ENCODE measurements at places on chromosomes 11 and 22. TPM values are rescaled to one million over a fixed set of nuclear protein-coding genes. Genes with fewer than 3 reads are reported as not detected.

IGSF9B gene
- 3.4 TPM for total RNA-seq

KRTAP5-5 gene
- total RNA-seq, result not detected

GLYAT gene
- total RNA-seq, result not detected

GAB4 gene
- total RNA-seq, result not detected

CBLIF gene
- not detected for total RNA-seq

MAPK11 gene
- 19.7 TPM for total RNA-seq

CCDC188 gene
- total RNA-seq, result not detected

SLC22A25 gene
- not detected for total RNA-seq

EHD1 gene
- total RNA-seq, result 177 TPM

CD6 gene
- total RNA-seq, result not detected

GGTLC3 gene
- total RNA-seq, result not detected

MMP7 gene
- not detected for total RNA-seq

LRRC4C gene
- not detected for total RNA-seq

DNHD1 gene
- 56.6 TPM for total RNA-seq

CELSR1 gene
- 4.9 TPM for total RNA-seq

GGT5 gene
- total RNA-seq, result not detected

POU2AF2 gene
- not detected for total RNA-seq

OR51E1 gene
- not detected for total RNA-seq

OR2D2 gene
- total RNA-seq, result 3.3 TPM

OR51B5 gene
- not detected for total RNA-seq

WT1 gene
- not detected for total RNA-seq

SLC25A45 gene
- total RNA-seq, result 24.0 TPM

OAF gene
- 3.8 TPM for total RNA-seq

PRDX5 gene
- total RNA-seq, result 168 TPM

SAAL1 gene
- 52.3 TPM for total RNA-seq

LINC01488 gene
- not detected for total RNA-seq

SLC17A6 gene
- not detected for total RNA-seq

BLID gene
- not detected for total RNA-seq

OMP gene
- total RNA-seq, result not detected

FREY1 gene
- total RNA-seq, result 3.7 TPM

TEX12 gene
- total RNA-seq, result 0.59 TPM

BBOX1 gene
- total RNA-seq, result not detected
